ENCODE measurements at places on chromosomes 5 and 9.

GRCh38 chr5:145856285-145856818, 16.5 kb downstream of the GRXCR2 start:
- DNase-seq: peak; percentile 76

- no peak for DNase-seq
Observed at GRCh38 chr5:64693636-64694035, 3.3 kb downstream of the SHISAL2B start.

GRCh38 chr5:172607213-172607793, 33.8 kb upstream of the NEURL1B start:
- DNase-seq: no peak

DNA sequence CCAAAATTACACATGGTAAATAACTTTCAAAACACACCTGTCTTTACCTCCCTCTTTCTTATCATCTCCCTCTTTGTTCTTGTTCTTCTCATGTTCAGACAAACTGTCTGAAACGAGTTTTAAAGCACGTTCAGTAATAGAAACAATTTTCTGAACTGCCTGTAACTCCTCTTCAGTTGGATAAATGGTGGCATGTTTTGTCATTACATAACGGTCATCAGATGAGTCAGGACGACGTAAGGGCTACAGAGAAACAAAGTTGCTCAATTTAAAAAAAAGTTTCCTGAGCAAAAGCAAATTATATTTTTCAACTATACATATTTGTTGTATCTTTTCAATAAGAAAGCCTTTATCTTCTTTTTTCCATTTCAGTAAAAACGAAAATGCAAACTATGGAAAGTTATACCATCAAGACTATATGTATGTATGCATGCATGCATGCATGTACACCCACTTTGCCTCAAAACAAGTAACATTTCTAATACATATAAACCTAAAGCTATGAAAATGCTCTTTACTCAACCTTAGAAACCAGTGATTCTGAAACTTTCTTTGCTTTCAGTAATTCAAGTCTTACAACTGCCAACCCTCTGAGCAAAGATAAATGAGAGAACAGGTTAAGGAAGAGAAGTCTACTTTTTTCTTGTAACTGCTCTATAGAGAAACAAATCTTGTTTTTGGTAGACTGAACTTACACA, 56.0 kb downstream of the ZFR start:
- DNase-seq: no peak

DNA sequence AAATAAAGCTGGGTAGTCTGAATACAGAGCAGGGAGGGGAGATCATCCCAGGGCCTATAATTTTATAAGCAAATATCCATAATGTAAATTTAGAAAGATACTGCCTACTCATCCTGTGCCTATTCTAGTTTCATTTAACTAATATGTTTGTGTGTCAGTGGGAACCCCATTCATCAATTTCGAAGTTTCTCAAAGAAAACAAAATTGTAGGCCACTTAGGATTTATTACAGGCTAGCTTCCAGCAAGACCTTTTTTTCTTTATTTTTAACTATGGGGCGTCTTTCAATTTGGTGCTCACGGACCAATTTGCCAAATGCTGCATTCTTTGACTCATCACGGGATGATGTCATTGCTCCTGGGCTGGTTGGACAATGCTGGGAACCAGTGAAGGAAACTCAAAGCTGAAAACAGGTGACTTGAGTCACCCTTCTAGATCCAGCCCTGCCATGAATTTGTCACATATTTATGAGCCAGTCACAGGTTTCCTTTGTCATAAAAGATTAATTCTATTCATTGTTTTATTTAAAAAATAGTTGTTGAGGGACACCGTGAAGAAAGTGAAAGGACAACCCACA, 13.4 kb downstream of the PCSK5 start:
- DNase-seq: no peak

- no peak for DNase-seq
Observed at GRCh38 chr9:117249799-117250198, 165.1 kb downstream of the ASTN2 start.
